ENCODE measurements at places on chromosomes 5 and 9.

- H3K36me3 ChIP-seq, result no peaks in the 10 kb centered on the region
- peaks cover 16% of the 10 kb centered on the region for H3K4me1 ChIP-seq
- H3K4me3 ChIP-seq, result no peak overlapping the region
- DNase-seq, result no peak
Observed at GRCh38 chr5:93164690-93165089, 416.3 kb downstream of the NR2F1-AS1 start.

DNA sequence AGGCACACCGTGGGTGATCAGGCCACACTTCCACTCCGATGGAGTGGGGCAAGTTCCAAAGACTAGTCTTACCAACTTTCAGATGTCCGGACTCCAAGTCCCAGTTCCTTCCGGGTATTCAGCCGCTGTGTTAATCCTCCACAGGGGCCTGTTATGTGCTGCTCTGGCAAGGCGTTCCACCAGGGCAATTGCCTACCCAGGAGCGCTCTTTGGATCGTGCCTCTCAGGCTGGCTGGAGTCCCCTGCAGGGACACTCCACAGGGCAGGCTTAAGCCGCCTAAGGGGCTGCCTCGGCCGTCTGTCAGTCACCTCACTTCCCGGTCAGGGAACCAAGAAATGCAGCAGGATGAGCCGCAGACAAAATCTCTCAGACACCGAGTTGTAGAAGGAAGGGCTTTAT is 118.7 kb upstream of the CCNG1 start:
- no peaks in the 10 kb centered on the region for H3K36me3 ChIP-seq
- no peaks in the 10 kb centered on the region for H3K27me3 ChIP-seq
- no peaks in the 10 kb centered on the region for H3K4me1 ChIP-seq
- H3K27ac ChIP-seq, result no peak overlapping the region
- no peak for DNase-seq

GRCh38 chr5:120327180-120327579 is 136.9 kb upstream of the PRR16 start:
- H3K27ac ChIP-seq, result no peak overlapping the region
- no peak overlapping the region for H3K4me3 ChIP-seq
- no peak for DNase-seq
- H3K4me1 ChIP-seq, result no peaks in the 10 kb centered on the region

DNA sequence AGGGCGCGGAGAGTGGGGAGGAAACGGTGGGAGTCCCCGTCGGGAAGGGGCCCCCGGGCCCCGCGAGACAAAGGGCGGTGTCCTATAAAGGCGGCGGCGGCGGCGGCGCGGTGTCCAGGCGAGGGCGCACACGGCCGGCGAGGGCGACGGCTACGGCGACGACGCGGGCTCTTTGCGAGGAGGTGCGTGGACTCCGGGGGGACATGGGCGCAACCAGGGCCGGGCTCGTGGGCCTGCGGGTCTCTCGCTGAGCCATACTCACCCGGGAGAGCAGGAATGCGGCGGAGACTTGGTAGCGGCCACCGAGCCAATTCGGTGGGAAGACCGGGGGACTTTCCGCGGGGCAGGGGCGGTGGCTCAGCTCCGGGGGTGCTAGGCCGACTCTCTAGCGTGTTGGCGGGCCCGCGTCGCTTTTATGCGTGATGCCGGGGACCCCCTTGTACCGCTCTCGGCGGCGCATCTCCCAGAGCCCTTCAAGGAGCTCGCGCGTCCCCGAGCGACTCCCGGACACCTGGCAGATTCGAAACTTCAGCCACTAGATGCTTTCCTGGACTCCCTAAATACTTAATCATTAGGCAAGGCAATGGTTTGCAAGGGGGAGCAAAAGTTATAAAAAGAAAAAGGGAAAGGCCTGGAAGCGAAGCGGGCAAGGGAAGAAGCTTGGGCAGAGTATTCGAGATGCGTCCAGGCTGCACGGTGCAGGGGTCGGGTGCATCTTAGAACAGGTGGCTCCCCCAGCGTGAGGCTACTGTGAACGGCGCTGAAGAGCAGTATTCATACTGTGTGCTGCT is 5.9 kb upstream of the TAL2 start:
- H3K36me3 ChIP-seq, result no peaks in the 10 kb centered on the region
- no peak overlapping the region for H3K27ac ChIP-seq
- peak overlapping the region; percentile 68 for H3K4me3 ChIP-seq
- peaks cover 9% of the 10 kb centered on the region for H3K4me1 ChIP-seq
- peaks cover 6% of the 10 kb centered on the region for H3K27me3 ChIP-seq

DNA sequence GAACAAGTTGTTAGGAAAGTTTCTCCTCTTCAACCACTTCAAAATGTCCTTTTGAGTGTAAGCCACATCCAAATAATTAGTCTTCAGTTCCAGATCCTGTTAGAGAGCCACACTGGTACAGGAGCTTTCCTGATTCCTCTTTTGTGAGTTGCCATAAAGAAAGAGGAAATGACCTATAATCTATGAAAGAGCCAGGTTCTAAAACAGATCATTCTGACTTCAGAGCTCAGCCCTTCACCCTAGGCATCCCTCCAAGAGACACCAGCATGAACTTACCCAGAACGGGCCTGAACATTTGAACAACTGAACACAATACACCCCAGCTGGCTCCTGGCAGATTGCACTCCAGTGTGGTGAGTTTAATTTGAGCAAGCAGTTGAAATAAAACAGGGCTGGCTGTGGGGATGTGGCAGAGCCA is 25.7 kb downstream of the SLC1A1 start:
- H3K4me1 ChIP-seq, result no peaks in the 10 kb centered on the region
- DNase-seq, result no peak
- H3K36me3 ChIP-seq, result no peaks in the 10 kb centered on the region
- no peak overlapping the region for H3K27ac ChIP-seq
- no peak overlapping the region for H3K4me3 ChIP-seq

DNA sequence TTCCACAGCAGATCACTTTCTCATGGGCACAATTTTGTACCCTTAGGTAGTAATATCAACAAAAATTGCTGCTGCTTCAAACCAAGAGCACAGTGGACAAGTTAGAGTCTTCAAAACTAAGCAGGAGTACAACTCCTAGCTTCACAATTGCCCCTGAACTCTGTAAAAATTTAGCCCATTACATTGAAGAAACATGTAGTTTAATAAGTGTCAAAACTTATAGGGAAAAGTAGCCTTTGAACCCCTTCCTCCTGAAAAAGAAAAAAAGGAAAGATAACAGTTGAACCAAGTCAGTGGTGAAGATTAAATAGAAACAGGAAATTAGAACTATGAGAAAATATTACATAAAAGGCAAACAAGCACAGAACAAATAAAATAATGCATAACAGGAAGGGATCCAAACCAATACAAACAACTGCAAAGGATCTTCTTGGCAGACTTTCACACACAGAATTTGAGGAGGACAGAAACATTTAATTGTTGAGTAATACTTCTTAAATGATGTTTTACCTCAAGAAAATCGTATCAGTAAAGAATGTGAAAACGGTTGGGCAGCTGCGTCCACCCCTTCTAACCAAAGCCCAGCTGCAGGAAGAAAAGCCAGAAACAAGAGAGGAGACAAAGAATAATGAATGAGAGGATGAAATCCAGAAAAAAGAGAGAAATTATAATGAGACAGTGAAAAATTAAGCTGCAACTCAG is 636.0 kb downstream of the NR2F1-AS1 start:
- peaks cover 3% of the 10 kb centered on the region for H3K4me1 ChIP-seq
- no peaks in the 10 kb centered on the region for H3K36me3 ChIP-seq
- no peaks in the 10 kb centered on the region for H3K27me3 ChIP-seq

Data from thoracic aorta (tissue), 2 donors.